Lung microvascular endothelial cell (primary cell): ENCODE measurements at places on chromosomes 12 and 14.
A peak's percentile ranks its signal among the peaks of the same experiment; 100 is the strongest.

- DNase-seq, result no peak
Measured at GRCh38 chr12:128531170-128531569, 264.2 kb downstream of the TMEM132C start.

DNA sequence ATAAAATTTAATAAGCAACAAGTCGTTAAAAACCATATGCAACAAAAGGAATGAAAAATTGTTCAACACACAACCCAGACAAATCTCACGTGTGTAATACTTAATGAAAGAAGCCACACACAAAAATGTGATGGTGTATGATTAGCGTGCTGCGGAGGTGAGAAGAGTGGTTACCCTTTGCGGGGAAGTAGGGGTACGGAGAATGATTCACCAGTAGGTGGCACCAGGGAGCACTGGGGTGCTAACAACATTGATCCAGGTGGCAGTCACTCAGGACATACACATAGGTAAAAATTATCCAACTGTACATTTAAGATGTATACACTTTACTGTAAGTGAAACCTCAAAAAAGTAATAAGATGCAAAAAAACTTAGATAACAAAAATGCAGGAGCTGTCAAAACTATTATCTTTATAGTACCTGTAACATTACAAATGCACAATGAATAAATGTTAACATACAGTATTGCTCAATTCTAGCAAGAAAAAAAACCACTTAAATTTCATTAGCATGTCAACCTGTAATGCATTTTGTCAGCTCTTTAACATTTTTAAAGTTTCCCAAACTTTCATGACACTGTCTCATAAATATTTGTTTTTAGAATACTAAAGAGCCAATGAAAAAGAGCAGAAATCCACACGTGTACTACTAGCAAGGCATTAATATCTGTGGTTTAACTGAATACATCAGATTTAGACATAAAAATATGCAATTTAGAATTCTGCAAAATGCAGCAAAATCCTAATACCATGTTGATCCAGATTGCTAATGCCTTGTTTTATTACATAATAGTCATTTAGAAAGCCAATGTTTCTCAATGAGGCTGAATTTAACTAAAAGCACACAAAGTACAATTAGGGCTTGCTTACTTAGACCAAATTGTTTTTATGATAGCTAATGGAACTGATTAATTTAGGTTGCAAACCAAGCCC, 46.7 kb downstream of the TMCC3 start:
- DNase-seq, result peak; percentile 49

DNA sequence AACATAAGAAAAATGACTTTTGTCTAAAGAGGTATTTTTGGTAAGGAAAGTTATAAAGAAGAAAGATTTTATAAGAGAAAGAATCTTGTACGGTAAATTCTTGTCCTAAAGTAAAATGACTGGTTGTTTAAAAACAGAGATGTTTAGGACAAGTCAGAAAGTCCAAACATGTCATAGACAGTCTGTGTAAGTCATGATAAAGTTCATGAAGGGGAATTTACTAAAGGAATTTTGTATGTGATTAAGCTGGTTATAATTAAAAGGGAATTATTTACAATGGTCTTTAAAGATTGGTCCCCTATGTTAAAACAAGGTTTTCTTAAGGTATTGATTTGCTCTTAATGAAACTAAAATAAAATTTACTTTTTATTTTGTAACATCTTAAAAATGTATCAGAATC, 269.4 kb upstream of the CCDC196 start:
- no peak for DNase-seq

GRCh38 chr12:7399089-7399488, 44.9 kb downstream of the CD163L1 start:
- DNase-seq, result no peak

- DNase-seq, result peak; percentile 90
Measured at GRCh38 chr14:63438065-63438757, 105.0 kb downstream of the PPP2R5E start.
